ENCODE measurements at places on chromosomes 7 and 10.

GRCh38 chr7:155308330-155309020 lies 10.8 kb downstream of the INSIG1 start:
- DNase-seq, result no peak

DNA sequence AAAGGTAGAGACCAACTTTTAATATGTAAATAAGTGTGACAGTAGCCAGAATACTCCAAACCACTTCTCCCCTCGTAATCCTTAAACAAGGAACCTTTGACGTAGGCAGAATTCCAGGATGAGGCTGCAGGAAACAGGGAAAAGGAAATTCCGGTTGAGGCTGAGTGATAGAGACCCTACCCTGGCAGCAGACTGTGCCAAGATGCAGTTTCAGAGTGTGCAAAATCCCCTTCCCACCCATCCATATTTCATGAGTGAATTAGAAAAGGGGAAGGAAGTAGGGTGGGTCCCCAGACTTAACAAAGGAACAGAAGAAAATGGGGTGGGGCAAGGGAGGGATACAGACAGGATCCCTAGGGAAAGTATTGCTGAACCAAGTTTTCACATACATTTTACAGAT lies 143.0 kb downstream of the RAPGEF5 start:
- DNase-seq, result no peak

GRCh38 chr7:88003581-88003980 lies 69.5 kb downstream of the ADAM22 start:
- DNase-seq, result no peak

DNA sequence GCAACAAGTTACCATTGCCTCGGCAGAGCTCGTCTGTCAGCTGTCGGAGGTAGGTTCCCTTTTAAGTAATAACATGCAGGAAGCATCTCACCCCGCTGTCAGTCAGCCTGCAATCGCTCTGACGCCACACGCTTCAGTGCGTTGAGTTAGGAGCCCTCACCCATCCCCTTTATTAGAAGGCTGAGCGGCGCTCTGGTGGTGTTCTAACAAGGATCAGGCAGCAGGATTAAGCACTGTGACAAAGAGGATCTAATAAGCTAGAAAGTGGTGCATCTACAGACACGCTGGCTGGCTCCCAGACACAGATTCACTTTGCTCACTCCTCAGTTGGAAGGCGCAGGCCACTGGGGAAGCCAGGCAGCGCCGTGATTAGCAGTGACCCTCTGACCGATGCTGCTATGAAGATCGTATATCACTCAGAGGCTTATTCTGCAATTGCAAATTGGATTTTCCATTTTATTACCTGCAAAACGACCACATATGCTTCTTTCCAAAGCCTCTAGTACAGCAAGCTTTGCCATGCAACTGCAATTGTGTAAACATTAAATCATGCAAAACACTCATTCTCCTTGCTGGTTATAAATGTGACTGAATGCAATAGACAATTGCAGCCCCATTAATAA lies 117.7 kb downstream of the RSU1 start:
- no peak for DNase-seq

GRCh38 chr10:107430446-107430845 lies 265.9 kb upstream of the SORCS1 start:
- DNase-seq, result no peak

- DNase-seq, result peak; percentile 58
Measured at GRCh38 chr10:103835096-103836050, 20.0 kb downstream of the SH3PXD2A start.

DNA sequence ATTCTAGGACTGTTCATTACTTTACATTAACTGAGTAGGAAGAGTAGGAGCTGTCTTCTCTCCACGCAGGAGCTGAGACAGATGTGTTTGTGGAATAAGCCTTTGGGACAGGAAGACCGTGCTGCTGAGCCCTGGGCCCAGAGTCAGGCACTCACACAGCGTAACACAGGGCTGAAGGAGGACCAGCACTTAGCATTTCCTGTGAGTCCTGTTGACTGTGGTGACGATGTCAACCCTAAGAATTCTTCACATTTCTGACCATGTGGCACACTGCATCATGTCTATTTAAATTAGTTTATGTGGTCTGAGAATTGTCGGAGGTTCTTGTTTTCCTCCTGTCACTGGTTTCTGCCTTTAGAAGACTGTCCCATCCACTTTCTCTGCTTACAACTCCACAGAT lies 117.2 kb downstream of the PIP4K2A start:
- no peak for DNase-seq

DNA sequence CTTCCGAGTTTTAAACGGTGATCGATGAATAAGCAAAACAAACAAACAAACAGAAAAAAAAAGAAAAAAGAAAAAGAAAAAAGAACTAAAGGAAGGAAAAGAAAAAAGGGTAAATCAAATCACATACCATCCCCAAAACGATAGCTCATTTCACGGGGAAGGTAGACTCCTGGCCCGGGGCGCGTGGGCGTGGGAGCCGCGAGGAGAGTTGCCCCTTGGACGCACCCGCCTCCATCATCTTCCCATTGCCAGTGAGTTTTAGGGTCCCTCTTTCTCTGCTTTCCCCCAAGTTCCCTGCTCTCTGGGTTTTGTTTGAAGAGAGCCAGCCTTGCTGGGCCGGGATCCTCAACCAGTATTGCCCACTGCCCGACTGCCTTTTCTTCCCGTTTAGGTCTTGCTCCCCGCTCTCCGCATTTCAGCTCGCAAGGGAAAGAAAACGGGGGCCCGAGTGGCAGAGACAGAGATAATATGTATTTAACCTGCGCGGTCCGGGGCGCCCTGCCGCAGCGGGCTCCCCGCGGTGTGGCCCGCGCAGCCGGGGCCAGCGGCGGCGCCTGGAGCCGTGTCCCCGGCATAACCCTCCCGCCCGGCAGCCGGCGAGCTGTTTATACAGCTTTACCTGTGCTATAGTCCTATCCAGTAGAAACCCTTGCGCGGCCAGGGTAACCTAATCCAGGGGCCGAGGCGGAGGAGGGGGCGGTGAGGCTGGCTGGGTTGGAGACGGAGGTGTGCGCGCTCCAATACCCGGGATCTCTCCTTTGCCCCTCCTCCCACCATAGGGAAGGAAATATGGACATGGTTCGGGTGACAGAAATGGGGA lies 5.2 kb upstream of the GATA3 start:
- no peak for DNase-seq

- peak; percentile 1 for DNase-seq
Measured at GRCh38 chr7:113698556-113699220, 220.1 kb downstream of the PPP1R3A start.

- peak; percentile 11 for DNase-seq
Measured at GRCh38 chr7:29988424-29989256, 961 bp downstream of the SCRN1 start.

DNA sequence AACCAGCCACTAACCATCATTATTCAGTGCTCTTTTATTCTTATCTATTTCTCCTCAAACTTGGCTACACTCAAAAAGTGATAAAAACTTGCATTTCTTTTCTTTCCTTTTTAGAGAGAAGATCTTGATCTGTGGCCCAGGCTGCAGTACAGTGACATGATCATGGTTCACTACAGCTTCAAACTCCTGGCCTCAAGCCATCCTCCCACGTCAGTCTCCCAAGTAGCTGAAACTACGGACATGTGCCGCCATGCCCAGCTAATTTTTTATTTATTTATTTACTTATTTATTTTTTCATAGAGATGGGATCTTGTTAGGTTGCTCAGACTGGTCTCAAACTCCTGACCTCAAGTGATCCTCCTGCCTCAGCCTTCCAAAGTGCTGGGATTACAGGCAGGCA lies 24.6 kb upstream of the TMEM248 start:
- no peak for DNase-seq

DNA sequence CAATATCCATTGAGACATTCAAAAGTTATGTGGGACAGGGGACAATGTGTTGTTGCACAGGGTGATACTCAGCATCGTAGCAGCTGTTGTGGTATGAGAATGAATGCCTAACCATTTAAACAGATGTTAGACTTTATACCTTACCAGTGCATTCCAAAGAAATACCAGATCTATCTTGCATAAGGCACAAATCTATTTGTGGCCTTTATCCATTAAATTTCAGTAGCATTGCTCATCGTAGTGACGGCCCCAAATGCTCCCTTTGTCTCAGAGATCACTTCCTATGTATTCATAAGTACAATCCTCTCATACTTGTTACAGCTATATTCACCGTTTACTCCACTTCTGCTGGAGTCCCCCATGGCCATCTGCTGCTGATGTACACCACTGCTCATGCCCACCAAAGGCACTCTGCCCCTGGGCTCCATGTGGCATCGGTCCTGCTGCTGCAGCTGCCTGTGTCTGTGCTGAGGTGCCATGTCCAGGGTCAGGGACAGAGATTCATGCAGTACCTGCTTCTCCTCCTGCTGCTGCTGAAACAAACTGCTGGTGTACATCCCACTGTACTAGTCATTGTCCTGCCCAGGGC lies 96.3 kb downstream of the CPED1 start:
- DNase-seq, result peak; percentile 51

GRCh38 chr10:23432166-23432565 lies 6.7 kb upstream of the OTUD1 start:
- no peak for DNase-seq

GRCh38 chr10:16586358-16587138 lies 64.9 kb upstream of the C1QL3 start:
- no peak for DNase-seq

Measured in AG09319 (cell line).